ENCODE measurements at places on chromosomes 12 and 14.
A peak's percentile ranks its signal among the peaks of the same experiment; 100 is the strongest.

GRCh38 chr14:61406675-61407074 is 85.3 kb downstream of the PRKCH start:
- DNase-seq = no peak

- DNase-seq = no peak
These were observed 906.0 kb downstream of the VRK1 start for GRCh38 chr14:97703006-97703760.

- DNase-seq = no peak
These were observed 76.1 kb upstream of the DYRK2 start for GRCh38 chr12:67572492-67572891.

DNA sequence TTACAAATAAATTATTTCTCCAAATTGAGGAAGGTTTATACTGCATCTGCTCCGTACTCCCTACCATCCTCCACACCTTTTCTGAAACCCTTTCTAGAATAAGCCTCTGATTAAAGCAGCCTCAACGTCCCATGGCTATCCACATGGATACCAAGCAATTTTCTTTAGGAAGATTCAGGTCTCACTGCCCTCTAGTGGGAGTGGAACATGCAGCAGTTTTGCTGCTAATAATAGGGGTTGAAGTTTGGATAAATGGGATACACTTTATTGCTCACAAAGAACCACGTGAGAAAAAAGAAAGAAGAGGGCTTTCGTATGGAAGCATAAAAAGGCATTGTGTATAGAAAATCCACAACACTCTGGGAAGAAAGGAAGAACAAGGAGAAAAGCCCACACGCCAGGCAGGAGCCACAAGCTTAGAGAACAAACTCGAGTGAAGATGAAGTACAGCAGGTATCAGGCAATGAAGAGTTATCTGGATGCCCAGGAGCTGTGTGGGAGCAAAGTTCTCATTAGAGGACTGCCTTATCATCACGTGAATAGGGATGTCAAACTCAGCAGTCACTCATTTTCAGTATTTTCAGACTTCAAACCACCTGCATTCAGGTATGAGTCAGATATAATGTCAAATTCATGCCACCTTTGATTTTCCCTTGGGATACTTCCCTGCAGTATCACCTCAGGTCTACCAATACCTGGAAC is 45.8 kb downstream of the CCER1 start:
- no peak for DNase-seq

- no peak for DNase-seq
These were observed 204.5 kb downstream of the SPTSSA start for GRCh38 chr14:34257505-34257904.

GRCh38 chr14:104639885-104640548 is 35.4 kb upstream of the TMEM179 start:
- peak; percentile 56 for DNase-seq

GRCh38 chr12:102201436-102202061 is 3.9 kb upstream of the PMCH start:
- no peak for DNase-seq

GRCh38 chr14:60815371-60815770 is 80.8 kb downstream of the MNAT1 start:
- no peak for DNase-seq

- DNase-seq = no peak
These were observed 155.5 kb downstream of the SLC15A5 start for GRCh38 chr12:16121953-16122352.

DNA sequence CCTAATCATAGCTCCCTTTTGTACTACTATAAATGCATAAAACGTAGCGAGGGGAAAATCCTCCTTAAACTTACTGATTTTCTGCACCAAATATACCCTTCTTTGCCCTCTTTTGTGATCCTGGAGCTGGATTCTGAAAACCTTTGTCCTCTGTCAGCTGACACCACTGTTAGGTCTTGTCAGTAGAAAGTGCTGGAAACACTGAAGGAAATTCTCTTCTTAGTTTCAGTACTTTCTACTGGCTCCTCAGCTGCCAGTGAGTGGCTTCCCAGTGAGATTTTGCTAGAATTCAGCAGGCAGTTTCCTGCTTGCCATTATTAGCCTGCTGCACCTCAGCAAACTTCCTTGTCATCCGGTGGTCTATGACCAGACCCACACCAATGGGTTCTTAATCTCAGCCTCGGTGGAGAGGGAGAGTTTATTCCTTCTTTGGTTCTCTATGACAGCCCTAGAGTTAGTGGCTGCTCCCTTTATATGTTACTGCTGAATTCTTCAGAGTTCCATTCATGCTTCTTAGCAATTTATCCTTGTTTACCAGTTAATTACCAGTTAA is 476.2 kb downstream of the FSCB start:
- no peak for DNase-seq

DNA sequence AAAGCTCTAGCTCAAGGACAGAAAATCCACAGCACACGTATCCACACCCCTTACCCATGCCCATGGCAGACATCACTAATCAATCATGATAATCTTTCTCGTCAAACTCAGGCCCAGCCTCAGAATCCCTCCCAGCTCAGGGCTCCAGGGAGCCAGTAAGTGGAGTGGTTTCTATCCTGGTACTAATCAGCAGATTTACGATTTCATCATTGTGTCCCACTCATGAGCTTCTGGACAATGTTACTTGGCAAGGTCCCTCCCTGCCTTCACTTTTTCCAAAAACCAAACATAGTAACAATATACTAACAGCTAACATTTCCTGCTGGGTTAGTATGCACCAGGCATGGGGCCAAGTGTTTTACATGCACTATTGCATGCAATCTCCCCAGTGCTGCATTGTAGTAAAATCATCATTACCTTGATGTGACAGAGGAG is 45.8 kb upstream of the NCOR2 start:
- DNase-seq = no peak

DNA sequence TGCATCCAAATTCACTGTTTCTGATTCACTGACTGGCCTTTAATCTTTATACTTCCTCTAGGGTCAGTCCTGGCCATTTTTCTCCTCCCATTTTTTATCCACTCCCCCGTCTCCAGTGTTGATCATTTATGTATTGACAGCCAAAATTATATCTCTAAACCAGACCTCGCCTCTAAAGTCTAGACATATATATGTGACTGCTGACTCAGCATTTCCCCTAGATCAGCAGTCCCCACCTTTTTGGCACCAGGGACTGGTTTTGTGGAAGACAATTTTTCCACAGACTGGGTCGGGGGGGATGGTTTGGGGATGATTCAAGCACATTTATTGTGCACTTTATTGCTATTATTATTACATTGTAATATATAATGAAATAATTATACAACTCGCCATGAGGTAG is 88.3 kb upstream of the DAAM1 start:
- DNase-seq = no peak

GRCh38 chr14:24399447-24399822 is 632 bp downstream of the NYNRIN start:
- DNase-seq = no peak

GRCh38 chr12:92784356-92784755 is 81.6 kb downstream of the PLEKHG7 start:
- DNase-seq = no peak

GRCh38 chr12:114680604-114681069 is 3.3 kb downstream of the TBX3 start:
- DNase-seq = no peak

- no peak for DNase-seq
These were observed 54.0 kb upstream of the PDE3A start for GRCh38 chr12:20314328-20314727.

DNA sequence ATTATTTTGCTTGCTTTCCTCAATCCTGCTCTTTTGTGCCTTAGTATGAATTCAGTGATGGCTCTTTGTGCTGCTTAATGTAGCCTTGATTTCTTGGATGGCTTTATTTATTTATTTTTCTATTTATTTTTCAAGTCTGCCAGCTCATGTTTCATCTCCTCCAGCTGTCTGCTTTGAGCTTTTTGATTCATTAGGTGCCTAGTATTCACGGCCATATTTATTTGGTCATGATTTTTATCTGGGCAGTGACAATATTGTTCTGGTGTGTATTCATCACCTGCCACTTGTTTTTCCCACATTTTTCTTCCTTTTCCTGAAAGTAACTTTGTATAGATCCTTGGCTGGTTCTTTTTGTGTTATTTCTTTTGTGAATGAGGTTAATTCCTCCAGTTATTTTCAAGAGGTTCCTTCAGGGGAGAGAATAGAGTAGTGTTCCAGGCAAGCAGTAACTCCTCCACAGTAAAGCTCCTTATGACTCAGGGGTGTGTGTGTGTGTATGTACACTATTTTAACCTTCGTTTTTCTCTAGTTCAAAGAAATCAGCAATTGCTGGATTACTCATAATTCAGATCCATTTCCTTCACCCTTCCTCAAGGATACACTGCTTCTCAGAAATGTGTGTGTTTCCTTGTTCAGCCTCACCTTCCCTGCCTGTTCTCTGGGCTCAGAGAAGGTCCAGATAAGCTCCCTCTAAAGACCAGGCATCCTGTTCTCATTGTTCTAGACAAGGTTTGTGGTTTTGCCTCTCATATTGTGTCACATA is 51.6 kb upstream of the PMCH start:
- no peak for DNase-seq

GRCh38 chr12:115872919-115873357 is 404.6 kb downstream of the MED13L start:
- DNase-seq = no peak

GRCh38 chr12:45483571-45483970 is 245.9 kb upstream of the ARID2 start:
- no peak for DNase-seq

GRCh38 chr14:85619851-85620250 is 89.9 kb downstream of the FLRT2 start:
- no peak for DNase-seq

GRCh38 chr12:127381681-127382080 is 885.3 kb upstream of the TMEM132C start:
- DNase-seq = no peak

Measured in posterior cingulate gyrus (tissue), 11 donors.